Activated effector memory CD4-positive, alpha-beta T cell treated with Interleukin-2 at 50 U/mL for 16 hours (primary cell): ENCODE measurements at places on chromosomes 1 and 21.

DNA sequence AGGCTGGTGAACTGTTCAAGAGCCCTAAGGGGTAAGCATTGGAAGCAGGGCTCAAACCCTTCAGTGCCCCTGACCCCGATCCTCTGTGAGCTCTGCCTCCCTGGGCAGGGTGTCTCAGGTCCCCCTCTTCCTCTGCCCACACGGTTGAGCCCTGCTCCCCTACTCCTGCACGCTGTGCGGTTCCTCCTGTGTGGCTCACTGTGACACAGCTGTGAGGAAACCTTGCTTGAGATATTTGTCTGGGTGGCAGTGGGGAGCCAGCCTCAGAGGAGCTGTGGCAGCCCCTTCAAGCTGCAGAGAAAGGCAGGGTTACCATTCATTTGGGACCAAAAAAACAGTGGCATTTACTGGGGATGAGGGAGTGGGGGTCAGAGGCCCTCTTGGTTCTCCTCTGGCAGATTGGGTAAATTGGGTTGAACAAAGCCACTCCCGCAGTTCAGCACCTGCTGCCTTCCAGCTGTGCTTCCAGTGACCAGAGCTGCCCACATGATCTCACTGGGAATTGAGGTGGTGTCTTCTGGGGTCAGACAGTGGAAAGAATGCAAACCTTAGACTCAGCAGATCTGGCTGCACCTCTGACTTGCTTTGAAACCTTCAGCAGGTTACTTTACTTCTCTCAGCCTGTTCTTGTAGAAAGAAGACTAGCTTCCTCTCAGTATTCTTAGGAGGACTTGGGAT, 60.6 kb upstream of the CD1D start:
- no peak for DNase-seq

DNA sequence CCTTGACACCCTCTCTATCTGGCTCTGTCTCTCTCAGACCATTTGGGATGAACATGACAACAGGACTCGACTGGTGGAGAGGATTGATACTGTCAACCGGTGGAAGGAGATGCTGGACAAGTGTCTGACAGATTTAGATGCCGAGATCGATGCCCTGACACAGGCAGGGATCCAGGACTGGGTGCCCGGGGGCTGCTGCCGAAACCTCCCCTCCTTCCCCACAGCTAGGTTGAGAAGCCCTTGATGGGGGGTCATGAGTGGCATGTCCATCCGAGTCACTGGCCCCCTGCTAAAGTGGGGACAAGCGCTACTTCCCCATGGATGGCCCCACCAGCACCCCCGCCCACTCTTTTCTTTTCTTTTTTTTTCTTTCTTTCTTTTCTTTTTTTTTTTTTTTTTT, 1.2 kb downstream of the TEKT2 start:
- DNase-seq = no peak

DNA sequence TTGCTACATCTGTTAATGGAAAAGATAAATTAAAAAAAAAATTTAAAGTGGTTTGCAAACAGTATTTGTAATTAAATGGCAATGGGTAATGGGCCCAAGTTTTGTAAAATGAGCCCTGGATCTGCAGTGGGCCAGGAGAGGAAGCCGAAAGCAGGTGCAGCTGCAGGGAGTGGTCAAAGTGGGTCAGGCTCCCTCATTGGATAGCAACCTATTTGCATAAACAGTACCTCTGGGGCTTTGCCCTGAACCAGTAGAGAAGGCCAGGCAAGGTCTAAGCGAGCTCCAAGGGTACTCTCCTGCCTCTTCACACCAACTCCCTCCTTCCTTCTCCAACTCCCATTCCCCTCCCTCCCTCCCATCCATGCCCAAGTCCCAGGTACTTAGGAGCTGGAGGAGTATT, 138.9 kb downstream of the HMGB4 start:
- DNase-seq = no peak

DNA sequence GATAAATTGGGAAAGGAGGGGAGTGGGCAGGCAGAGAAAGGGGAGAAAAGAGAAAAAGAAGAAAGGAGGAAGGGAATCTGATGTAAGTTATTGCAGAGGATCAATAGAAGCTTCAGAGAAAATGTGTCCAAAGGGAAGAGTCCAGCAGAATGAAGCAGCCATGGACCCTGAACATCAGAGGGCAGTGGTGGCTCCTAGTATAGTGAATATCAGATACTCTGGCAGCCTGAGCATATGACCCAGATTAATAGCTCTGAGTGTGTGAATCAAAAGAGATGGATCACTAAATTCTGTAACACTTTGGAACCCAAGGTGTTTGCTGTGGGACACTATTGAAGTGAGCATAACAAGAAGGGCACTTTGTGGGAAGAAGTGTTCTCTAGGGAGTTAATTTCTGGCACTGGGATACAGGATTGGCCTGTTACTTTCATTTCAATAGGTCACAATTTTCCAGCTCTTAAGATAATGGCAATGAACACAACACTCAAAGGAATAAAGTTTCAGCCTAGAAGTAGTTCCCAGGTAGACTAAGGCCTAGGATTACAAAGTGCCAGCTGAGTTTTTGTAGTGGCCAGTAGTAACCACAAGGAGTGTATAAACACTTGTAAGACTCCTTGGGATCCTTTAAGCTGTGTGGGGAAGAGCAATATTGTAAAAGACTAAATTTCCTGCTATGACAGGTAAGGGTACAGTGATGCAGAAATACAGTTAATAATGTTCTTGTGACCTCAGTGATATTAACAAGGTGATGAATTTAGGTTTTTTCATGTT, 164.5 kb upstream of the BEND5 start:
- no peak for DNase-seq

DNA sequence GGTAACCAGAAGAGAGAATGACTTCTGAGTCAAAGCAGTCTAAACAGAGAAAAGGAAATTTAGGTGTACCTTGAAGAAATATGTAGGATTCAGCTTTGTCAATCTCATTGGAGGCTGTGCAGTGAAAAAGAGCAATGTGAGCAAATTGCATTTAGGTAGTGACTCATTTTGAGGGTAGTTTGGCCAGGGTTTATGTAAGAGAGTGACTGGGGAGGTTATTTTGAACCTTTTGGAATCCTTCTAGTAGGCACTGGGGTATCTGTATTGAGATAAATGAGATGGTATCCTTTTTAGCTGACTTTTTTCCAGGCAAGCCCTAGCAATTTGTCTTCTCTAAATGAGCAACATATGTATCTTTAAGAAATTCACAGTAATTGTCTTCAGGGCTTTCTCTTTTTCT, 95.9 kb downstream of the DISP1 start:
- DNase-seq = no peak
